Activated CD8-positive, alpha-beta memory T cell treated with anti-CD3 and anti-CD28 coated beads for 1 hour (primary cell): ENCODE measurements at places on chromosomes 5 and 9.

DNA sequence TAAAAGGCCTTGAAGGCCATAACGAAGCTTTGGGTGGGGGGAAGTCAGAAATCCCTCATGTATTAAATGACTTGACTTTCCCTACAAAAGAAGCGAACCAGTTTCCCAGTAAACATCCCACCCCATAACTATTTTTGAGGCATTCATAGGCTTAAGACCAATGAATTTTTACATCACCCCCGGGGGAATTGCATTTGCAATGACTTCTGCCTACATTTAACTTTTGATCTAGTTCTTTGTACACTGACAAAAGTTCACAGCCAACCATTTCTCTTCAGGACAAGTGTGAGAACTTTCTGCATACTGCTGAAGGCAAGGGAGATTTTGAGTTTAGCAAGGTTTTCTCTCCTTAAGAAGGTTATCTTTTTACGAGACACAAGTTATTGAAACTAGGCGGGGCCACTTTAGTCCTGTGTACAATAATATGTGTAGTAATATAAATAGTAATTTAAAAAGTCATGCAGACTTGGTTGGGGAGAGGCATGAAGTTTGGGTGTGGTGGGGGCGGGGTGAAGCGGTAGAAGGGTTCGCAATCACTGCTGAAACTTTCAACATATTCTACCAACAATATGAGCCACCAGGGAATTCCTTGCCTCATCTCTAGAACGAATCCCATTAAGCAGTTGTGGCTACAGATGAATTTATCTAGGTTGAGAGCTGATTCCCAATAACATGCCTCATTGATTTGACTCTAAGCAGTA, 2.5 kb downstream of the TJP2 start:
- no peak for DNase-seq

- DNase-seq, result no peak
These were observed 124.2 kb downstream of the CDH6 start for GRCh38 chr5:31317665-31318064.

- DNase-seq, result no peak
These were observed 101.4 kb upstream of the STC2 start for GRCh38 chr5:173429489-173430150.

DNA sequence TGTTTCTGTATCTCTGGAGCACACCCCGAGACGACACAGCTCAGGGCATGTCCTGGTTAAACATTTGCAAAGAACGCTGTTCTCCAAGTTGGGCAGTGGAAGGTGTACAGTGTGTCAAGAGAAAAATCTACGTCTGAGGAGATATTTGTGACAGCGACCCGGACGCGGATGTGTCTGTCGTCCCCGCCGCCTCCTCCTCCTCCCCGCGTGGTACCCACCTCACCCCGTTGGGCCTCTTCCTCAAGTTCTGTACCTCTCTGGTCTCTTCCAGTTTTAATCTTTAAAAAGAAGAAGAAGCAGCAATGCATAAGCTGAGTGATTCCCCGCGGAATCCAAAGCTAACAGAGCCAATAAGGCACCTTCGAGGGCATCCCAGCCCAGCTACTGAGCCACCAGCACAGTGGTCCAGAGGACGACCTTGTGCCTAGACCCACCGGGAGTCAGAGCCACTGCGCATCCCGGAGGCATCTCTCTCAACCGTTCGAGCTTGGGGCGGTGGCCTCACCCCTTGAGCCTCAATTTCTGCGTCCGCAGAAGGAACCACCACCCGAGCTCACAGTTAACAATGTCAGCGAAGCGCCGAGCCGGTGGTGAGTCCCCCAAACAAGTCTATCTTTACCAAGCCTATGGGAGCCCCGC, 467 bp downstream of the C9orf78 start:
- DNase-seq, result no peak

- no peak for DNase-seq
These were observed 15.3 kb upstream of the KIF12 start for GRCh38 chr9:114114364-114114763.

DNA sequence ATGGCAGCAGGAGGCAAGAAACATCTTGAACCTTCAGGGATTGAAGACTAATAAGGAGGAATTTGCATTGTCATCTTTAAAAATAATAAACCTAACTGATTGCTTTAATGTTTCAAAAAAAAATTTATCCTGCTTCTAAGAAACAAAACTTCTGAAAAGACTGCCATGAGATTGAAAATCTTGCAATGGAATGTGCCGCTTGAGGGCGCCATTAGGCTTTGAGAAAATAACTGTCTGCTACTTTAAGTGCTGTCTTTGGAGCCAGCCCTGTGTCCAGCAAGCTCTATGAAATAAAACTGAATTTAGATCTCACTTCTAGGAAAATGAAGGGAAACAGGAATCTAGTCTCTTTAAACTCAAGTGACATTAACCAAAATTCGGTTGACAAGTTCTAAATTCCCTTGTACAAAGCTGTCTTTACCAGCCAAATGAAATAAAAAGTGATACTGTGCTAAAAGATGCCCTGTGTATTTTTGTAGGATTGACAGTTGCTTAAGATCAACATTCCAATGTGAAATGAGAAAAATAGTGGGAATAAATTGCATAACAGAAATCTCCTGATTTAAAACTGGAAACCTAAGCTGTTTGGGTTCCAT, 79.4 kb downstream of the ESM1 start:
- peak; percentile 50 for DNase-seq

DNA sequence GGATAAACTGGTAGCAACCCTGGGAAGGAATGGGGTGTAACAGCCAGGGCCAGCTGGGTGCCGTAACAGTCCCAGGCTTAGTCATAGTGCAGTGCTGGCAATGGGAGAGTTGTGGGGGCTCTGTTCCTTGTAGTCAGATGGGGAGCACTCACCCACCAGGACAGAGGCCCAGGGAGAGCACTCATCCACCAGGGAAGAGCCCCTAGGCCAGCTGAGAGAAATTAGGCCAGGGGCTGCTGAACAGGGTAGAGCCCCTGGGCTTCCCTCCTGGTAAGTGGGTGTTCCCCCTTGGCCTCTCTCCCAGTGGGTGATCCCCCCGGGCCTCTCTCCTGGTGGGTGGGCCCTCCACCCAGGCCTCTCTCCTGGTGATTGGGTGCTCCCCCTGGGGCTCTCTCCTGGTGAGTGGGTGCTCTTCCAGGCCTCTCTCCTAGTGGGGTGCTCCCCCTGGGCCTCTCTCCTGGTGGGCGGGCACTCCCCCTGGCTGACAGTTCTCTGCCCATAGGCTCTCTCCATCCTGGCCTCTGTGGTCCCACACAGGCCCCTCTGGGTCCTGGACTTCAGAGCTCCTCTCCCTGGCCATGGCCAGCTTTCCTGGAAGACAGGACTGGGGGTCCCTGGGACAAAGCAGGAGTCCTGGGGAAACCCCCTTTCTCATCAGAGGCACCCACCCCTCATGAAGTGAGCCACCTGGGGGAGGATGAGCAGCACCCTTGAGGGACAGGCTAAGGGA, 13.4 kb downstream of the FGD3 start:
- DNase-seq, result no peak

- no peak for DNase-seq
These were observed 35.3 kb downstream of the NDFIP1 start for GRCh38 chr5:142143878-142144277.

GRCh38 chr5:91221917-91222316, 161.2 kb downstream of the ARRDC3 start:
- no peak for DNase-seq

GRCh38 chr5:149938791-149939358, 5.7 kb downstream of the PDE6A start:
- DNase-seq, result no peak

- DNase-seq, result no peak
These were observed 36.9 kb upstream of the GLRA1 start for GRCh38 chr5:151961557-151961956.

- DNase-seq, result no peak
These were observed 138.0 kb upstream of the EFNA5 start for GRCh38 chr5:107808671-107809137.

DNA sequence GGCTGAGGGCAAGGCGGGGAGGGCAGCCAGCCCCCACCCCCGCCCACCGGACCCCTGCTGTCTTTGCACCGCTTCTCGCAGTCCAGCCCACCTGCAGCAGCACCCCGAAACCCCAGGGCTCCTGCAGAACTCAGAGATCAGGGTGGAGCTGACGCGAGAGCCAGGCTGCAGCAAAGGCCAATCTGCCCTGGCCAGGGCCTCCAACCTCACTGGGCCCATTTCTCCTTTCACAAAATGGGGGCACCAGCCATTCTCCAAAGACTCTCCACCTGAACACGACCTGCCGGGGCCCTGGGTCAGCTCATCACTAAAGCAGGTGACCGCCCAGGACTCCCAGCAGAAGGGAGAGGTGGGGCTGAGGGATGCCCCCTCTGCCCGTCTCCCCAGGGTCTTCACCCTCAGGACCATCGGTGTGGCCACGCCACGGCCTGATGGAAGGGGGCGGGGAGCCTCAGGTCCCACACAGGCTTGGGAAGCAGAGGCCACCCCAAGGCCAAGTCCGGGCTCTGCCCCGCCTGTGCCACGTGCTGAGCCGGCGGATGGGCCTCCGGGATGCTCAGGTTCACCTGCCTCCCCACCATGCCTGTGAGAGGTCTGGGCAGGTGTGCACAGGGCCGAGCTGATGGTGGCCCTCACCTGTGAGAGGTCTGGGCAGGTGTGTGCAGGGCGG, 13.1 kb downstream of the NACC2 start:
- no peak for DNase-seq

GRCh38 chr5:146630472-146630871, 114.5 kb upstream of the GPR151 start:
- no peak for DNase-seq

DNA sequence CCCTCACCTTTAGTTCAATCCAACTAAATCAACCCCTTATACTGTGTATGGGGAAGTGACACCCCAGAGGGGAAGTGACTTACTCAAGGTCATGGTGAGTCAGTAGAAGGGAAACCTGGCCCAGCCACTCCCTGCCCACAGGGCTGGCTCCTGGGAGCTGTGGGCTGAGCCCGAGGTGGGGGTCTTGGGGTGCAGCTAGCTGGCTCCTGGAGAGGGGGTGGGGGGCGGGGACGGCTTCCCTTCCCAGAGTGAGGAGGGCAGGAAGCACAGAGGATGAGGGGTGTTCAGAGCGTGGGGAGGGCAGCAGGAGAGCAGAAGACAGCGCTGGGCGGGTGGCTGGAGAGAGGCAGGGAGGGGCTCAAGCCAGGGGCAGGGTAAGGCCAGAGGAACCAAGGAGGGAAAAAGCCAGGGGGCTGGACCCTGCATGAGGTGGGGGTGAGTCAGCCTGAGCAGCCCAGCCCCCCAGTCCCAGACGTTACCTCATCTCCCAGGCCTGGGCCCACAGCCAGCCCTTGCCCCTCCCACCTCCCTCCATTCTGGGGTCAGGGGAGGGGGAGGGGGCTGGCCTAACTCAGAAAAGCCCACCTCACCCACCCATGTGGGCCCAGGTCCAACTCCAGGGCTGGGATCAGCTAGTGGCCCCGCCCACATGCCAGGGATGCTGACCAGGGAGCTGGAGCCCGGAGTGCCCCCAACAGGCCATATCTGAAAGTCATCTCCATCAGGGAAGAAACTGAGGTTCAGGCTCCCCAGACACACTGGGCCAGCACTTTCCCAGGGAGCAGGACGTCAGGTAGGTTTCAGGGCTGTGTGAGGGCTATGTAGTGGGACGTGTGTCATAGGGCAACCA, 2.8 kb downstream of the PDLIM7 start:
- no peak for DNase-seq

GRCh38 chr9:83937861-83938455, 16.7 kb upstream of the KIF27 start:
- no peak for DNase-seq

DNA sequence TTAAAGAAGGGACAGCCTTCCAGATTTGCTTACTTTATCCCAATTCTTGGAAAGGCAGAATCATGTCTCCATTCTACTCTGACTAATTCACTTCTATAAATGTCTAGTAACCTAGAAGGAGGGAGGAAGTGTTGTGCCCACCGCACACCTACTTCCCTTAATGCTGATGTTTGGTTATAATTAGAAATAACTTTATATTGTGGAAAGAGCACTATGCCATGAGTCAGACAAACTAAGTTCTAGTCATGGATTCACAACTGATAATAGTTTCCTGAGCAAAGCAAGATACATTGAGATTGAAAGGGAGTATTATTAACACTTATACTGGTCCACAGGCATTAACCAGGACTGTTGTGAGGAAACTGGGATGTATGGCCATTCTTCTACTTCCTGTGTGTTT, 345.9 kb upstream of the RPS23 start:
- no peak for DNase-seq

DNA sequence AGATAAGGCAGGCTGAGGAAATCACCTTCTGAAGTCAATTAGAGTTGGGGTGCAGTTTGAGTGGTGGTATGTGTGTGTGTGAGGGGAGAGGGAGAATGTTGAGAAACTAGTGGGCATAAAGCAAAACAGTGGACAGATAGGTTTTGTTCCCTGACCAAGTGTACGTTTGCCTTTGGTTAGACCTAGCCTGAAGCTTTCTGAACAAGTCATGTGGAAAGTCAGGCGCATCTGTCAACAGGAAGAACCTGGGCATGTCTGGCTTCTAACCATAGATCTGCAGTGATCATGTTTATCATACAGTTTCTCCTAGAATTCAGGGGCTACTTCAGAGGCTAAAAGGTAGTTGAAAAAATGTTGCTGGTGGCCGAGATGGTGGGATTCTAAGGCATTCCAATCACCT, 143.2 kb upstream of the PCA3 start:
- no peak for DNase-seq

DNA sequence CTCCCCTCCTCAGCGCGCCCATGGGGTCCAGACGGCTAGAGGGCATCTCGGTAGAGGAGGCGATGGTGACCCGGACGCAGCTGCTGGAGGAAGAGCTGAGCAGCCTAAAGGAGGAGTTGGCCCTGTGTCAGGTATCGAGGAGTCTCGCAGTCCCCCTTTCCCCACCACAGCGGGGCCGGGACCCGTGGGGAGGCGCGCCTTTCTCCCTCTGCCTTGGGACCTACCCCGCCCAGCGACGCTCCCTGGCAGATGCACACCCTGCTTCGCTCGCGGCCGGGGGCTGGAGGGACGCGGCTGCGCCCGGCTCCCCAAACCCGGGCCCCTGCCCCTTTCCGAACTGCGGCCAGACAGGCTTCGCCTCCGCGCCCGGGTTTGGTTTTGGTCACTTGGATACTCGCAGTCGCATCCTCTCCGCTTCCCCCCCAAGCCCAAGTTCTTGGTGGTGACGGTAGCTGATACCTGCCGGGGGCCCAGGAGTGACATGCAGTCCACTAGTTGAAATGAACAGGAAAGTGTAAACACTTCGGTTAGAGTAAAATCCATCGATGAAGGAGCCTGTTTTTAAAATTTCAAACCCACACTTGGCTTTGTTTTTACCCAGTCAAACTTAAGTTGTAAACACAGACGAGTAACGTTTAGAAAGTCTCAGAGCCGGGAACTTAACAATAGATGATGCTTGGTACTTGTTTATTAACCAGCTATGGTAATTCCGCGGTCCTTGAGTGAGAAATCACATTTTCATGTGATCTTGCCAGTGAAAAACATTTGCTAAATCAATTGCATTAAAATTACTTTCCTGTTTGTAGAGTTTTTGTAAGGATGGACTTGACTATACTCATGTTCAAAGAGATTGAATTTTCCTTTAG, 688 bp downstream of the CNTLN start:
- DNase-seq, result no peak
